ENCODE measurements at places on chromosomes 3 and 15.

GRCh38 chr3:150805354-150805753 is 42.4 kb upstream of the SIAH2 start:
- no peak for DNase-seq

- DNase-seq, result no peak
These were observed 209.7 kb downstream of the MINAR1 start for GRCh38 chr15:79641841-79642240.

DNA sequence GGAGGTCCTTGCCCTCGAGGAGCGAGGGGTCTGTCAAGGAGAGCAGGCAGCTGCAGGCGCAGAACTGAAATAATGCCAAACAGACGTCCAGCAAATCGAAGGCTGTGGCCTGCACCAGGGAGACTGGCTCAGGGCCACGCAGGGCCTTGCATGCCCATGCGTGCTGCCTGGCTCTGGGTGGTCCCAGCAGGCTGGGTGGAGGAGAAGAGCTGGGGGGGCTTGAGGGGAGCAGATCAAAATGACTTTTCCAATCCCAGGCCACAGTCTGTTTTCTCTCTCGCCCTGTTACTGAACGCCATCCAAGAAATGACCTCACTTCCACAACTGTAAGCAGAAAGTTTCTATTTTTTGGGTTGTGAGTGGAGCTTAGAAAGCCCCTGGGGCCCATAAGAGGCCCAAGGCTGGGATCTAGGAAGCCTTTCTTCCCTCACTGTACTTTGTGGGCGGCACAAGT is 96.9 kb upstream of the RPL32 start:
- DNase-seq, result no peak

GRCh38 chr15:51830276-51830806 is 888 bp downstream of the TMOD3 start:
- DNase-seq, result no peak

DNA sequence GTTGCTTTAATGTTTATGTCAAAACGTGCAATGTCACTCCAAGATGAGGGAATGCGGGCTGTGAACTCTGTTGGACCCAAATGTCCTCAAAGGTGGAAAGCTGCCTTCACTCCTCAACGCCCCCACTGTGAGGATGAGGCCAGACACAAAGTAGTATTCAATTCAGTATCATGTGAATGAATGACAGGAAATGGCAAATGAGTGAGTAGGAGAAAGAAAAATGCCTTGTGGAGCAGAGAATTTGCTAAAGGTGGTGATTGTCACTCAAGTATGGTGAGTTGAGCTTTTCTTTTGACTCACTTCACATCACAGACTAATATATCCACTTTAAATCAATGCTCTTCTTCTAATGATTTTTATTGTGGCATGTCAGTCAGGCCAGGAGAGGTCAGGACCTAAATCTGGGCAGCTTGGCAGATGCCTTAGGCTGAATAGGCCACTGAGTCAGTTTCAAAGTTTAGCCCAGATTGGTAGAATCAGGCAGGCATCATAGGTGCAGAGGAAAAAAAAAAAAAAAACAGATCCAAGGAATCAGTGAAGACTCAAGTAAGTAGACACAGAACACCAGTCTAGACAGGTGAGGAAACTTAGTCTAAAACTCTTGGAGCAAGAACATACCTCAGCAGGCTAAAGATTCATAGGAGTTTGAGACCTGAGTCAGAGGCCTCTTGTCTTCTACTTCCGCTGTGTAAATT is 71.0 kb upstream of the ZBED2 start:
- no peak for DNase-seq

GRCh38 chr3:99126316-99126715 is 224.8 kb upstream of the DCBLD2 start:
- DNase-seq, result no peak

- DNase-seq, result peak; percentile 68
These were observed 23.9 kb downstream of the GOLGA6L2 start for GRCh38 chr15:23422946-23423708.

GRCh38 chr15:64634576-64635498 is 140.6 kb downstream of the RBPMS2 start:
- peak; percentile 88 for DNase-seq

DNA sequence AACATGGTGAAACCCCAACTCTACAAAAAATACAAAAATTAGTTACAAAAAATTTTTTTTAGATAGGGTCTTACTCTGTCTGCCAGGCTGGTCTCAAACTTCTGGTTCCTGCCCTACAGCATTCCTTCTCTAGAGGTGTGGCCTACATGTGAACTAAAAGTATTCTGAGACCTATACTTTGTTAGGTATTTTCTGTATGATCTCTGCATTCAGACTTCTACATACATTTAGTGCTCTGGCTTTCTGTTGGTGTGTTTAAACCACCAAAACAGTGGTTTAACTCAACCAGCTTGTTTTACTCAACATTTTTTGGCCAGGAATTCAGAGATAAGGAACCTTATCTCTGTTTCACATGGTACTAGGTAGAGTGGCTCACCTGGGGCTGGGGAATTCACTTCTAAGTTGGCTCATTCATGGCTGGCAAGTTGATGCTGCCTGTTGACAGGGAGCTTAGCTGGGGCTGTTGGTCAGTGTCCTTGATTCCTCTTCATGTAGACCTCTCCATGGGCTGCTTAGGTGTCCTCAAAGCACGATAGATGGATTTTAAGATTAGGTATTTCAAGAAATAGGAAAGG is 41.4 kb upstream of the BSN start:
- no peak for DNase-seq

DNA sequence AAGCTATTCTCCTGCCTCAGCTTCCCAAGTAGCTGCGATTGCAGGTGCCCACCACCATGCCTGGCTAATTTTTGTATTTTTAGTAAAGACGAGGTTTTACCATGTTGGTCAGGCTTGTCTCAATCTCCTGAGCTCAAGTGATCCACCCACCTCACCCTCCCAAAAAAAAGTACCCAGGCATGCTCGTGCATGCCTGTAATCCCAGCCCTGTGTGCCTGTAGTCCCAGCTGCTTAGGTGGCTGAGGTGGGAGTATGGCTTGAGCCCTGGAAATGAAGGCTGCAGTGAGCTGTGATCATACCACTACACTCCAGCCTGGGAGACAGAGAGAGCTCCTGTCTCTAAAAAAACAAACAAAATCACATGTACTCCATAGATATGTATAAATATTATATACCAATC is 176.5 kb downstream of the SOX2 start:
- DNase-seq, result no peak

GRCh38 chr15:34109797-34110663 is 8.1 kb downstream of the PGBD4 start:
- DNase-seq, result no peak

DNA sequence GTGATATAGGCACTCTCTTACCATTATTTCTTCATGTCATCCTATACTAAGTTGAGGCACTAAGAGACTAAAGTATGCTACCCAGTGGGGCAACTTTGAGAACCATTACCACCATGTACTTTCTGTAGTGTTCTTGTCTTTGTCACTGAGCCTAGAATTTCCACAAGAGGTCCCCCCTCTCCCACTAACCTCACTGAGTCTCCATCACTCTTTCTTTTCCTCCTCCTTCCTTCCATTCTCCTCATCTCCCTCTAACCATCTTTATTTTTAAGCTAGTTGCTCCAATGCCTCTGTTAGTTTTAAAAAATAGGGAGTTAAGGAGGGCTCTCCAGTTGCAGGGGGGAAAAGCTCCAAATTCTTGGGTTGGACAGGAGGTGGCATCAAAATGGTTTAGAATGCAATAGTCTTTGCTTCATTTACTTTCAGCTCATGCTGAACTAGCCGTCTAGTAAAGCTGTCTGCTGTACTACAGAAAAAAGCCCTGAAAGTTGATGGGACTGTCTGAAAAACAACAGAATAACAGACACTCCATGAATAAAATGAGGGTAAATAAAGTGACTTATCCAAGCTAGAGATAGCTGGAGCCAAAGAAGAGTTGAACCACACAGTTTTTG is 85.1 kb upstream of the MYRIP start:
- no peak for DNase-seq

Measured in islet precursor cell (in vitro differentiated cells).